ENCODE measurements at places on chromosomes 7 and 10.
A peak's percentile ranks its signal among the peaks of the same experiment; 100 is the strongest.

GRCh38 chr10:103780242-103781149 lies 74.9 kb downstream of the SH3PXD2A start:
- no peak for DNase-seq

DNA sequence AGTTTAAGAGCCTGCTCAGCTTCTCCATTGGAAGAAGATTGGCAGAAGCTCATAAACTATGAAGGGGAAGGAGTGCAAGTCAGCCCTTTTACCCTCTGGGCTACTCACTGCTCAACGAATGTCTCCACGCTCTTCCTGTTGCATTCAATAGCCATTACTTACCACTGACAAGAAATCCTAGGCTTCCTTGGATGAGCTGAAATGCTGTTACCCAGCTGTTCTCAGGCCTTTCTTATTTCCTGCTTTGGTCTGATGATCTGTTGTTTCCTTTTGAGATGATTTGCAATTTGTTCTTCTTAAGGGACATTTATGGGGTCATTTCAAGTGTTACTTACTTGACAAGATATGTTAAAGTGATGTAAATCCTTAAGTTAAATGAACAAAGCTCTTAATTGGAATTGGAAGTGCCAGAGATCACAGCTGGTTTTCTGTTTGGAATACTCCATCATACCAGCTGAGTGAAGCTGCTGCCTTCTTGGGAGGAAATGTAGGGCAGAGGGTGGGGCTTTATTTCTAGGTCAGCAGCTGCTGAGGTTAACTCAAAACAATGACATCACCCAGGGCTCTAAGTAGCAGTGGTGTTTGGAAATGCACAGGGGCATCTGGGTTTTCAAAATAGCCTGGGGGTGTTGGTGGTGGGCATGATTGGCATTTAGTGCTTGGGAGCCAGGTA lies 170.0 kb downstream of the PRKCQ start:
- peak; percentile 16 for DNase-seq

DNA sequence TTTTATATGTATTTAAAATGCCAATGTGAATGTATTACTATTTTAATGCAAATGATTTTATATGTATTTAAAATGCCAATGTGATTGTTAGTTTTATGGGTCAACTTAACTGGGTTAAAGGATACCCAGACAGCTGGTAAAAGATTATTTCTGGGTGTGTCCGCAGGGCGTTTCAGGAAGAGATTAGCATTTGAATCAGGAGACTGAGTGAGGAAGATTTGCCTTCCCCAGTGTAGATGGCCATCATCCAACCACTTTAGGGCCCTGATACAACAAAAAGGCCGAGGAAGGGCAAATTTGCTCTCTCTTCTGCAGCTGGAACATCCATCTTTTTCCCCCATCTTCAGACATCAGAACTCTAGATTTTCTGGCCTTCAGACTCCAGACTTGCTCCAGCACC lies 116.2 kb downstream of the BAMBI start:
- DNase-seq: no peak

DNA sequence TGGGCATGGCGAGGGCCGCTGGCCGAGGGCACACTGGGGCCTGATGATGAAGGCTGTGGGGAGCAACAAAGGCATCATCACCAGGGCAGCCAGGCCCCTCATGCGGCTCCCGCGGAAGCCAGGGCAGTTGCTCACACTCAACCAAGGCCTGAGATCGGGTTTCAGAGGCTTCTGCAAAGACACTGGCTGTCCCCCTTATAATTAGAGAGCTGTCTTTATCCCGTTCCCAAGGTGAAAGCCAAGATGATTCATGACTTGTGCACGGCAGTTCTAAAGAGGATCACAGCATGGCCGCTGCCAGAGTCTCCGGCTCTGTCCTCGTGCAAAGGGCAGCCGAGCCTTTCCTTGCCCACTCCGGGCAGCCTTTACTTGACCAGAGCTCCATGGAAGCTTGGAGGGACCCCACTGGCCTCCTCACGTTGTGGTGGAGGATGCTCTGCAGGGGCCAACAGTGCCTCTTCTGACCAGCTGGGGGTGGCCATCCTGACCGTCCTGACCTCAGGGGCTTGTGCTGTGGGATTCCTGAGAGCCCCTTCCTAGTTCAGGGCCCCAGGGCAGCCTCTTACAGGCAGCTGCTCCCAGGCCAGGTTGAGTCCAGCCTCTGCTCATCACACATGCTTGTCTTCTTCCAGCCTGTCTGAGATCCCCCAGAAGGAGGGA lies 82.3 kb downstream of the PRKAG2 start:
- DNase-seq: no peak

DNA sequence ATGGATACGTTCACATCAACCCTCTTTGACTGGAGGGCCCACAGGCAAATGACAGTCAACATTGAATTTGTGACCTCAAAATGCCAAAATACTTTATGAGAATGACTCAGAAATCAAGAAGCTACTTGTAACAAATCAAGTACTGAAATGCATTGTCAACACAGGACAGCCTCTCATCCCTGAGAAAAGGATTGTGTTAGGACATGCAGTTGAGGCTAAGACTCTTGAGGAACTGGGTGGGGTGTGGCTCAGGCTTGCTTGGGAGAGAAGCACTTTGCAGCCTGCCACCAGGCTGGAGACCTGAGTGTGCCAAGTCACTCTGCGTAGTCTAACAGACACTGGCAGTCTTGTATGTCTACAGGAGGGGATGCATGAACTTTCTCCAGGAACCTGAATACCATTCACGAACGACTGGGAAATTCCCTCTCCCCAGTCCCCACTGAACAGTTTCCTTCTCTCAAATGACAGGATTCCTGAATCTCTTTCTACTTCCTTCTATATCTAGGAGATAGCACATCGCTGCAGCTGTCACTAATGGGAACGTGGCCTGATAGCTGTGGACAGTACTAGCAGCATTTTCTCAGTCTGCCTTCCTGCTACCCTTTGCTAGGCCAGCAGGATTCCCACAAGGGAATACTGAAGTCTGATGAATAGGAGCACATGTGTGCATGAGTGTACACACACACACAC lies 3.3 kb upstream of the SMO start:
- DNase-seq: no peak

- DNase-seq: no peak
These were observed 23.2 kb upstream of the LRRN3 start for GRCh38 chr7:111067682-111068081.

DNA sequence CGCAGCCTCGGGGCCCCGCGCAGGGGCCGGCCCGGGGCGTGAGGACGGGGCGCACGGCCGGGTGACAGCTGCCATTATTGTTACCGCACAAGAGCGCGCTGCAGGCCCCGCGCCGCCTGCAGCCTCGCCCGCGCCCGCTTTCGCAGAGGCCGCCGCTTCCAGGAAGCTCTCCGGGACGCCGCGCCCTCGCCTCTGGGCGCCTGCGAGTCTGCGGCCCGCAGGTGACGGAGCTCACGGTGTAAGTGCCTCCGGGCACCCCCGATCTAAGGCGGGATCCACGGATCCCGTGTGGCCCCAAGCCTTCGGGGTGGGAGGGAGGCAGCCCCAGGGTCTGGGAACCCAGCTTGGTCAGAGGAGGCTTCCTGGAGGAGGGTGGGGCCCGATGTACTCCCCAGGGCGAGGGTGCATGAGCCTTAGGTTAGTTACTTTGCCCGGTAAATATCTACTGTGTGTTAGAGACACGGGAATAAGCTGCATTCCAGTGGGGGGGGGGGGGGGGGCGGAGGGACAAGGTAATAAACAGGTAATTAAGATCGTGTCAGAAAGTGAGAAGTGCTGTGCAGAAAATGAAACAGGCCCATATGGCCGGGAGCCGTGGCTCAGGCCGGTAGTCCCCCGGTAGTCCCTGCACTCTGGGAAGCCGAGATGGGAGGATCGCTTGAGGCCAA lies 638 bp downstream of the IQCE start:
- DNase-seq: no peak

GRCh38 chr7:106282852-106283251 lies 1.9 kb downstream of the NAMPT start:
- DNase-seq: no peak

DNA sequence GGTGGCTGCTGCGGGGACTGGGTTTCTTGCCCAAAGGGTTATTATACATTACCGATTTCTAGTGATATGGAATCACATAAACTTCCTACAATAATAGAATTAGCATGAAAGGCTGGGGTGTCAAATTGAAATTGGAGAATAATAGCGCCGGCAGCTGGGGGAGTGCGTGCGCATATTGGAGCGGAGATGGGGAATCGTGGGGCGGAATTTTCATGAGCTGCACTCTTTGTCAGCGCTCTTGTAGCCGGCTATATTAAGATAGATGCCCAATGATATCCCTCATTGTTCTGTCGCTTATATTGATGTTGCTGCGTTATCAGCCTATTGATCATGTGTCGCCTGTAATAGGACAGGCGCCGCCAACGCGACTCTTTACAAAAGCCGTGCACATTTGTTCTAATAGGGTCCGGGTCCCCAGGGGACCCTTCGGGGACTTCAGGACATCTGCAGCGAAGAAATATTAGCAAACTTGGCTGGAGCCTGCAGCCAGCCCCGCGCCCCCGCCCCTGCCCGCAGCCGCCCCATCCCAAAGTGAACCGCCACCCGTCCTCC lies 5.1 kb downstream of the UNCX start:
- DNase-seq: no peak

DNA sequence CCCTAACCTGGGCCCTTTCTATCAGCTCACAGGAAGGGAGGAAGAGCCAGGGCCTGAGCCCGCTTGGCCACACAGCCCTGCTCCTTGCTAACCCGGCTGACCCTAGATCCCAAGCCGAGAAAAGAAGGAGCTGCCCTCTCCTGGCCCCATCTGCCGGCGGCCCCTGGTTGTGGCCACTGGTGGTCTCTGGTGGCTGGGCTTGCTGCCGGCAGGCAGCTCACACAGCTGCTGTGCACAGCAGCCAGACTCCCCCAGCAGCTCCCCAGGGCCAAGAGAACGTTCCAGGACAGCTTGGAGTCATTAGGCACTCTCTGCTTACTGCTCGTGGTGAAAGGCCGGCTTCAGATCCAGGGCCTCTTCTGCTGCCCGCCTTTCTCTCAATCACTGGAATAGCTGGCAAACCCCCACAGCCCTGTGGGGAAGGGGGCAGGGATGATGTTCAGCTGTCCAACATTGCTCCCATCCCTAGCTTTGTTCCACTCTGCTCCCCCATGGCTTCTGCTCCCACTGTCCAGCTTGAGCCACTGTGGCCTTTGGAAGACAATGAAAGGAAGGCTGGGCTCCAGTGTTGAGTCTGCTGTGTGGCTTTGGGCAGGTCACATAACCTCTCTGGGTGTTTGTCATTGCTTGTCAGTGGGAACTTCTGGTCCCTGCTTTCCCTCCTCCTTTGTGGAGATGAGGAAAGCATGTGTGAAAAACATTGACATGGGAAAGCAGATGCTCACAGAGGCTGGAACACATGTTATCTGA lies 35.4 kb upstream of the COL13A1 start:
- no peak for DNase-seq

DNA sequence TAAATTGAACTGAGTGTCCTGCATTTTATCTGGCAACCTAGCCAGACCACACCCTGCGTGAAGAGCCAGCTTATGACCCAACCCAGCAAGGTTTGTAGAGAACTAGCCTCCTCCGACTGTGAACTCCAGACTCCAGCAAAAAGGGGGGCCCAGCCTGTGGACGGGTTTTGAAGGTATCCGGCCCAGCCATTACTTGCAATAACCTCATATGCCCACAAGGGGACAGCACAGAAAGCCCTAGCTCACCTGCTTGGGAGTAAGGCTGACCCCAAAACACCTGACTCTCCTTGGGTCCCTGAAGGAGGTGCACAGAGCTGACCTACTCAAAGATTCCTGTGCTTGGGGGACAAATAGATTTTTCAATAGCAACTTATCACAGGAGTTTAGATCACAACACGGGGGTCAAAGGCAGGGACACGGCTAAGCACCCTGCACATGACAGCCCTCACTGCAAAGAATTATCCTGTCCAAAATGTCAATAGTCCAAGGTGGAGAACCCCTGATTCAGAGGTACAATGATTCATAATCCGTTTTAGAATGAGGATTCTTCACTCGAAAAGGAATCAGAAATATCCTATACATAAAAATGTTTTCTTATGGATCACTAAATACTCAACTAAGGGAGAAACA lies 4.6 kb downstream of the TRPV6 start:
- DNase-seq: no peak

- no peak for DNase-seq
These were observed 101.2 kb downstream of the DOCK1 start for GRCh38 chr10:127006453-127006852.

DNA sequence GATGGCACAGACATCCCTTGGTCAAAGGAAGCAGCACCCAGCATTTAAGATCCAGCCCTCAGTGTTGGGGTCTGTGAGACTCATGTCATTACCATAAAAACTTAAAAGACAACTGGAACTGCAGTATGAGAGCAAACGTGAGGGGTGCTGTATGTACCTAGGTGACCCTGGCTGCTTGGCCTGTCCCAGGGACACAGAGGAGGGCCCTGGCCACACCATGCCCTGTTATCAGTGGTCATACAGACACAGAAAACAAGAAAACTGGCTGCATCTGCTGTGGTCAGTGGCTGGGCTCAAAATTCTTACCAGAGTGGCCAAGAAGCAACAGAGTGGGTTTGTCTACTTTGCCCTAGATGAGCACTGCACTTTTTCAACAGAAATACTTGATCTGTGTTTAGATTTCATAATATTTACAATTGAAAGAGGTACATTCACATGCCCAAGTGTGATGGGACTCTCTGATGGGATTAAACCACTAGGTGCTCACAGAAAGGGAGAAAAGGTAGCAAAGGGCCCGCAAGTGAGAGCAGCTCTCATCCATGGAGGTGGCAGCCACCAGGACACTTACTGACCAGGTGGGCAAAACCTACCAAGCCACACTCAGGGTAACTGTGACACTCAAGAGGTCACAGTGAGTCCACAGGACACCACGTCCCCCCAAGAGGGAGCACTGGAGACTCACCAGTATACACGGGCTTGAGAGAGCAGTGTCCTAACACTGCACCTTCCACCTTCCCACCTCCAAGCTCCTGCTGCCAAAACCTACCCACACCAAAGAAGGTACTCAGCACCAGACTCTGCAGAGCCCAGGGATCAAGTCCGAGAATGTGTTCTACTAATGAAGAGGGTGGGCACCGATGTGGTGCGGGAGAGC lies 68.1 kb upstream of the CAMK2B start:
- no peak for DNase-seq

GRCh38 chr10:98256692-98257091 lies 11.3 kb downstream of the LOXL4 start:
- DNase-seq: no peak

DNA sequence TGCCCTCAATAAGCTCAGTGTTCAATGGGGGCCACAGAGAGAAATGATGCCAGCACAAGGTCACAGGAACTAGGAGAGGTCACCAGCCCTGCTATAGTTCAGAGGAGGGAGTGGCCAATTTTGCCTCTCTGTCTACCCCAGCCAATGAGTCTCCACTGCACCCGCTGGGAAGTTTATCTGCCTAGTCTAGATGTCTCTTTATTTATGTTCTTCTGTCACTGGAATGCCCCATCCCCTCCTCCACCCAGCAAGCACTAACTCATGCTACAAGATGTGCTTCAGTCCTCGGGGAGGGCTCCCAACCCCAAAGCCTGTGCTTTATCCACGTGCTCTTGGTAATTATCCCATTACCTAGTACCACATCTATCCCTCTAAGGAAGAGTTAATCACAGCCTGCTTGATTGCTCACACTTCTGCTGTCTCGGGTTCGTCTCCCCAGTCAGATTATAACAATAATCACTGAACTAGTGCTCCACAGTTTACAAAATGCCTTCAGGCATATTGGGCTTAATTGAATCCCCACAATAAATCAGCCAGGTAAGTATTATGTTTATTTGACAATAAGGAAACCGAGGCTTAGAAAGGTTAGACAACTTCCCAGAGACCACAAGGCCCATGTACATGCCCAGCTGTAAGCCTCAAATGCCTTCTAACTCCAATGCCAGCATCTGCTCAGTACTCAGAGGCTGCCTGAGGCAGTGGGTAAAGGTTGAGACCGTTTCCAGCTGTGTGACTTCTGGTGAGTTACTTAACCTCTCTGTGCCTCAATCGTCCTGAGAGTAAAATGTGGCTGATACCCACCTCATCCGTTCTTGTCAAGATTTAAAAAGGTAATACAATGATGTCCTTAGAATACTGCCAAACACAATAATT lies 3.9 kb downstream of the HIP1 start:
- DNase-seq: no peak
